Suprapubic skin (tissue), 4 donors: ENCODE measurements at places on chromosomes 2 and 18. TPM values are rescaled to one million over a fixed set of nuclear protein-coding genes. Genes with fewer than 3 reads are reported as not detected.

GALNT14 gene
- total RNA-seq: 4.0 TPM

DNA sequence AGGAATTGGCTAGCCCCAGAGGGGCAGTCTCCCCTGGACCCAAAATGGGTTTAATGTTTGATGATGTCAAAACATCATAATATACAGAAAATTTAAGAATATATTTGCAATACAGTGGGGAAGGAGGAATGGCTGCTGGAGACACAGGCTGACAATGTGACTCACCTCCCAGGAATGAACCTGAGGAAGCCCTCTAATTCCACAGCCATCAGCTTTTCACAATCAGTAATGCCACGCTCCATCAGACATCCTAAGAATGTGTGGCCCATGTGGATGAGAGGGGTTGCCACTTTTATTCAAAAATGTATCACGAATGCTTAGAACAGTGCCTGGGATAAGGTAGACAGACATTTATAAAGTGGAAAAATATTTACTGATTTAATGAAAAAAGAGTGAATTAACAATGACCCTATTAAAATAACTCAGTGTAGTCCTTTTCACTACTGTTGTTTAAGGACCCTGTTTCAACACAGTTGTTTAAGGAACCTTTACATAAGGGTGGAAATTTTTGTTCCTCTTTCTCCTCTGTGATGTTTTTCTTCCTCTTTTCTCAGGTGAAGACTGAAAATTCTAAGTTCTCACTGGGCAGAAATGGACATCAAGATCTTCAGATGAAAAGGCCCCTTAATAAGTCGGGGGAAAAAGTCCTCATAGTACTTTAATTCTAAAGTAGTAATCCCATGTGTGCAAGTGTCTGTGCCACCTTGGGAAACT, 17.5 kb upstream of the TMEM163 start:
- no peak for DNase-seq

DNA sequence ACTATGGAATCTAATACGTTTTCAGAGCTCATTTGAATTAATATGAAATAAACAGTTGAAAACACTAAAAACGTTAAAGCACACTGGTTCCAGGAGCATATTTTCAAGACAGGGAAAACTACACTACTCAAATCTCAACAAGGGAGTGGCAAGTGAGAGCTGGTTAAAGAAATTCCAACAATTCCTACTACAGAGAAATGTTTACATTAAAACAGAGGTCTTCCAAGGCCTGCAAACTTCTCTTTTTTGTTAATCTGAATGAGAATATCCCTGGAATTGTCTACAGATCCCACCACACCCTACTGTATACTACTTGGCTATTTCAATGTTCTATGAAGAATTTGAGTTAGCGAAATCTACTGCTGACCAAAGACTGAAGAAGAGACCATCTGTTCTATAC, 231.5 kb downstream of the ZEB2 start:
- DNase-seq: no peak

CTLA4 gene
- not detected for total RNA-seq

GRCh38 chr2:219127037-219127635, 33.5 kb downstream of the NHEJ1 start:
- DNase-seq: no peak

DNA sequence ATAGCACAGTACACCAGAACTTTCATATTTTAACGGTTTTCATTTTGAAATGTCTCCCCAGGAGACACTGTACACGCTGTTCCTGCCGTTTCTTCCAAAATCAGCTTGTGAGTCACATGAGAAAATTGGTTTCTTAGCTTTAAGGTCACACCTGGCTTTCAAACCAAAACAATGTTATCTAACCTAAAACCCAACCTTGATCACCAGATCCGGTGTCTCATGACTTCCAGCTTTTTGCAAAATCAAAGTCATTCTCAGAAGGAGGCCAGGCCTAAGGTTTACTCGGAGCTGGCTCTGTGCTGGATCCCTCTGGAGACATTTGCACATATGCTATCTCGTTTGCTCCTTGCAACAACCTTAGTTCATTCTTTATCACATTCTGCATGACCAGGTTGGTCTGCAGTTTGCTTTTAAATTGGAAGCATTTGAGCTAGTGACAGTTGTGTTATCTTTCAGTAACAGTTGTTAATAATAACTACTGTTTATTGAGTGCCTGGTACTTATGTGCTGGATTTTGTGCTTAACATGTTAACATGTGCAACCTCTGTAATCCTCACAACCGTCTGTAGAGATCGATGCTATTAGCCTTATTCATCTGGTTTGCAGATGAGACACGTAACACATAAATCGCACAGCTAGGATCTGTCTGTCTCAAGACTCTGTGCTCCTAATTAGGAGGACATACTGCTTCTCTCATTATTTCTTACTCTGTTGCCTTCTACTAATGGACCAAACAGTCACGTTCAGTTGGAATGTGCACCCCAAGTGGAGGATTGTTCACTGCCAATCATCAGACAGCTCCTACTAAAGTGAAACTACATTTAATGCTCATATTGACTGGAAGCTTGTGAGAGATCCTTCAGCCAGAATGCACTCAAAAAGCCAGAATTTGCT, 105.5 kb downstream of the RNF144A start:
- DNase-seq: no peak

GRCh38 chr18:75472906-75473305, 45.4 kb upstream of the SMIM21 start:
- no peak for DNase-seq

ANKRD30BL gene
- total RNA-seq: not detected

TUBB8B gene
- total RNA-seq: not detected

MSTN gene
- total RNA-seq: 0.60 TPM

DNA sequence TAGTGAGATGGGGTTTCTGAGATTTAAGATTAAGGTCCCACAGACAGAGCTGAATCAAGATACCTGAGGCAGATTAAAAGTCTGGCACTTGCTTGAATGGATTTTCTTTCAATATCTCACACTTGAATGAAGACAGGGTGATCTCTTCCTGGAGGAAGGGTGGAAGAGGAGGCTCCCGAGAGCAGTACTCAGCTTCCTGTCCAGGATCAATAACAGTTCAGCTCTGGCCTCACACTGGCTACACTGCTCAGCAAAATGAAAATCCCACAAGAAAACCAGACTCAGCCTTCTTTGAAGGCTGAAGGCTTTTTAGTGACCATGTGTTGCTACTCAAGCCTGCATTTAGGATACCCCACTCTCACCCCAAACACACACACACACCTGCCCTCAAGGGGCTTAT, 11.1 kb downstream of the ARHGEF33 start:
- no peak for DNase-seq

DNA sequence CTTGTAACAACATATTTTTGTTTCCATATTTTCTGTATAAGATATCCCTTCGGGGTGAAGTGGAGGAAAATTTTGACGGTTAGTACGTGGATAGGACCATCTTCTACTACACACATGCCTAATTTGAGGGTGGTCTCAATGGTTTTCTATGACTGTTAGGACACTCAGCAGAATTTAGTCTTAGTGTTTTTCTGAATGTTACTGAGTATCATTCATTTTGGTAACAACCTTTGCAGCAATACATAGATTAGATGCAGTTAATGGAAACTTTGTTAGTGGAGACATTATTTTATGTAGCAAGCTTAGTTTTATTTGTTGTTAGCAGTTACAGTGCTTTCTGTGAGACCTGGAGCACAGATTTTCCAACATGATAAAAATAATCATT, 1.6 kb downstream of the ITGAV start:
- DNase-seq: no peak

- no peak for DNase-seq
These were observed 17.9 kb downstream of the MOCOS start for GRCh38 chr18:36205166-36205565.

DNA sequence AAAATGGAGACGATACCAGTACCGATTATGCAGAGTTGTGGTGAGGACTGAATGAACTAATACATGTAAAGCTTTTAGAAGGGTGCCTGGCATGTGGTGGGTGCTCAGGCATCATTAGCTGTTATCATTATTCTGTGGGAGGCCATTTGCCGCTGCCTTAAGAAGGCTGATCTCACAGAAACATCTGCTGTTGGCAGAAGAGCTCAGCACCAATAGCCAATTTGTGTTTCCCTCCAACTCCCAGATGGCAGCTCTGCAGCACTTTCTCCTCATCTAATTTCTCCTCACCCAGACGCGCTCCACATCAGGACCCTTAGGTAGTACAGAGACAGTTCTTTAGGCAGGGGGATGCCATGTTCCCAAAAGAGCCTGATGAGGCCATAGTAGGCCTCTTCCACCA, 15.8 kb upstream of the CYP1B1 start:
- no peak for DNase-seq

KCNS3 gene
- total RNA-seq: 16.2 TPM

ALPG gene
- total RNA-seq: not detected

MYO5B gene
- 40.7 TPM for total RNA-seq

DNA sequence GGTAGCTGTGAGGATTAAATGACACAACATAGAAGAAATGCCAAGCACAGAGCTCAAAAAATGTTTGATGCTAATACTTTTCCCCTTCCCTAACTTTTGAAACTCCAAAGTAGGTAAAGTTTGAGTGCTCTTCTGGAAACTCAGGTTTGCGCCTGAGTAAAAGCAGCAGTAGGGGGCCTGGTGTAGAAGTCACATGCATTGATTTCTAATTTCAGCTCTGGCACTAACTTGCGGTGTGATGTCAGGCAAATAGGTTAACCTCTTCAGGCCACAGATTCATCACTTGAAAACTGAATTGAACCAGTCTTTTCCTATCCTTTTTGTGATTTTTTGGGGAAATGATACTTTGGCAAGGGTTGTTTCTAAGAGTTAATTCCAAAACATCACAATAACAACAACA, 27.2 kb downstream of the LHCGR start:
- no peak for DNase-seq

DNA sequence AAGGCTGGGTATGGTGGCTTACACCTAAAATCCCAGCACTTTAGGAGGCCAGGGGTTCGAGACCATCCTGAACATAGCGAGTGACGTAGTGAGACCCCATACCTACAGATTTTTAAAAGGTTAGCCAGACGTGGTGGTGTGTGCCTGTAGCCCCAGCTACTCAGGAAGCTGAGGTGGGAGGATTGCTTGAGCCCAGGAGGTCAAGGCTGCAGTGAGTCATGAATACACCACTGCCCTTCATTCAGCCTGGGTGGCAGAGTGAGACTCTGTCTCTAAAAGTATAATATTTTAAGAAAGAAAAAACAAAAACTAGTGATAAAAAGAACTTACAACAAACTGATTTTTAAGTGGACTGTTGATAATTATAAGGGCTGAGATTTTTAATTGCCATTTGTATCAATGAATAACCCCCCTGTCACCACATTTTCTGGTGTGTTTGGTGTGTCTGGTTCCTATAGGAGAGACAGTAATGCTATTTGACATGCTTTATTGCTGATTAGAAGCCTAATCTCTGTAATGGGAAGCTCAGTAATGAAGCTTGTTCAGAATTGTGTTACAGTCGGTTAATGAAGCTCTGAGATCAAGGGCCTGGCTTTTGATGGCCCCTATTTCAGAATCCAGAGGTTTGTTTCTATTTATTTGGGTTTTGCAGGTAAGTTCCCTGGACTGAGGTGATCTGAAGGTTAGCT, 147.0 kb downstream of the NEDD4L start:
- DNase-seq: no peak

GRCh38 chr2:118062669-118063068, 25.6 kb upstream of the INSIG2 start:
- no peak for DNase-seq

- DNase-seq: no peak
These were observed 19.2 kb upstream of the NMS start for GRCh38 chr2:100451092-100451491.

DNA sequence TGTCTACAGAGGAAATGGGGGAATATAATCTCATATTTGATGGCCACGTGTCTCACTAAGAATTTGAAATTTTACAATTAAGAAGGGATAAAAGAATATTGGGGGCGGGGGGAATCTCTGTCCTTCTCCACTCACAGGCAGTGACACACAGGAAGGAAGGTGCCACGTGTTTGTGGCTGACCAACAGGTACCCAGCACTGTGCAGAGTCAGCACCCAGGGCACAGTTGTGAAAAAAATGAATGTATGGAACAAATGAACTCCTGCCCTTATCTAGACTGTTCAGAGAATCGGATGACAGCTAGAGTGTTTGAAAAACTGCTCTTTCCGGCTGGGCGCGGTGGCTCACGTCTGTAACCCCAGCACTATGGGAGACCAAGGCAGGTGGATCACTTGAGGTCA, 317.0 kb upstream of the MYT1L start:
- DNase-seq: no peak

- no peak for DNase-seq
These were observed 19.0 kb upstream of the COBLL1 start for GRCh38 chr2:164860694-164861042.

DNA sequence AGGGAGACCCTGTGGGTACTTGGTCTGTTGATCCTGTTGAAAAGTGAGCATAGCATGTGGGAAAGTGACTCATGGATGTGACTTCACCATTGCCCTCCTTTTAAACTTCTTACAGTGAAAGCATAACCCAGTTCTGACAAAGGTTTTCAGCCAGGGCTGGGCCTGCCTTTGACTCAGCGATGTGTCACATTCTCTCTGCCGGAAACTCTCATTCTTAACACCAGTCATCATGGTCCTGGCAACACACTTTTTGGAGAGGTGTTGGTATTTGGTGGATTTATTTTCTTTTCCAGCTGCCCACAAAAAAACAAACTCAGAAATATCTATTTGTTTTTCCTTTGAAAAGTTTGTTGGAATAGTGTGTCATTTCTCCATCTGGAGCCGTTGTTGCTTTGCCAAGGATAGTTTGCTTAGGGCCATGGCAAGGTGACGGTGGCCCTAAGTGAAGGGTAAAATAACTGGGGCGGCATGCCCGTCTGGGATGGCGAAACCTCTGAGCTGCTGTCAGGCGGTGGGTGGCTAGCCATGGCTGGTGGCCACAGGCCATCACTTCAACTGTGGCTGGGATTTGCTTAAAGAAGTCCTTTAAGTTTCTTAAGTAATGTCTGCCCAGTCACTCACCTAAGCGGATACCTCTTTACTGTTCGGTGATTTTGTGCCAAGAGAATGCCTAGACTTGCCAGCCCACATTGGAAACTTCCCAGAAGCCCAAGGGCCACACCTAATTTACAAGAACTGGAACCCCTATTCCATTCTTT, 123.3 kb downstream of the LTBP1 start:
- no peak for DNase-seq
